Melanocyte of skin (primary cell): ENCODE measurements at places on chromosomes 2 and 18. TPM values are rescaled to one million over a fixed set of nuclear protein-coding genes. Genes with fewer than 3 reads are reported as not detected.

Gene INO80B
- total RNA-seq, result 6.5 and 14.9 TPM in 2 replicates

Gene TP53I3
- total RNA-seq, result 33.6 and 35.3 TPM in 2 replicates

Gene PRADC1
- total RNA-seq, result 15.7 and 23.1 TPM in 2 replicates

Gene RNPEPL1
- total RNA-seq, result 18.9 and 21.4 TPM in 2 replicates

Gene ANAPC1
- 36.1 and 70.5 TPM in 2 replicates for total RNA-seq

Gene UPP2
- total RNA-seq, result not detected in 2 replicates

Gene TMEM169
- 18.6 and 31.0 TPM in 2 replicates for total RNA-seq

Gene LAMA1
- 73.0 and 269 TPM in 2 replicates for total RNA-seq

Gene TM4SF20
- not detected in 2 replicates for total RNA-seq

Gene GPC1
- 20.0 and 32.7 TPM in 2 replicates for total RNA-seq

Gene C2orf42
- 18.0 and 25.3 TPM in 2 replicates for total RNA-seq

Gene TMEM163
- not detected in 2 replicates for total RNA-seq

Gene IL1RL2
- 0.31 and 0.33 TPM in 2 replicates for total RNA-seq

Gene TBC1D8
- 9.3 and 11.1 TPM in 2 replicates for total RNA-seq

Gene METTL21A
- total RNA-seq, result 11.0 and 16.4 TPM in 2 replicates

Gene LOXHD1
- total RNA-seq, result not detected in 2 replicates

Gene MAPRE3
- 3.2 and 4.0 TPM in 2 replicates for total RNA-seq

Gene SPC25
- 4.0 and 6.9 TPM in 2 replicates for total RNA-seq

Gene KIAA2012
- not detected in 2 replicates for total RNA-seq

Gene PIKFYVE
- 52.9 and 58.0 TPM in 2 replicates for total RNA-seq

Gene NOSTRIN
- total RNA-seq, result not detected in 2 replicates

Gene AQP4
- under 0.01 TPM in 1 of 2 replicates, not detected in the other for total RNA-seq

Gene GPBAR1
- under 0.01 TPM in 2 replicates for total RNA-seq

Gene DSG4
- total RNA-seq, result not detected in 2 replicates

Gene AKAIN1
- not detected in 2 replicates for total RNA-seq

Gene SRD5A2
- total RNA-seq, result under 0.01 TPM in 1 of 2 replicates, not detected in the other

Gene FAM237A
- total RNA-seq, result not detected in 2 replicates

Gene SERPINB10
- 1.00 TPM in 1 of 2 replicates, not detected in the other for total RNA-seq

Gene SLC35F6
- total RNA-seq, result 90.9 and 127 TPM in 2 replicates

Gene ANTXR1
- 98.1 and 166 TPM in 2 replicates for total RNA-seq

Gene OTOF
- under 0.01 TPM in 1 of 2 replicates, not detected in the other for total RNA-seq

Gene CDCA7
- 2.4 and 7.3 TPM in 2 replicates for total RNA-seq

Gene EFEMP1
- 13.1 and 19.6 TPM in 2 replicates for total RNA-seq

Gene REV1
- total RNA-seq, result 27.9 and 43.3 TPM in 2 replicates

Gene MXD1
- total RNA-seq, result 4.3 and 4.7 TPM in 2 replicates

Gene TRIM43
- total RNA-seq, result not detected in 2 replicates

Gene CDH2
- total RNA-seq, result 4.5 and 9.5 TPM in 2 replicates

Gene NETO1
- not detected in 2 replicates for total RNA-seq

Gene DGKD
- 12.0 and 13.1 TPM in 2 replicates for total RNA-seq

Gene CYRIA
- total RNA-seq, result under 0.01 and 0.36 TPM in 2 replicates

Gene LRRTM4
- total RNA-seq, result not detected in 2 replicates

Gene ME2
- 80.7 and 82.2 TPM in 2 replicates for total RNA-seq

Gene MATN3
- 1.0 and 1.1 TPM in 2 replicates for total RNA-seq

Gene SH3RF3
- total RNA-seq, result 2.3 TPM in 2 replicates

Gene RND3
- total RNA-seq, result 54.7 and 55.2 TPM in 2 replicates

Gene NEU4
- total RNA-seq, result not detected in 2 replicates

Gene PRSS56
- total RNA-seq, result not detected in 2 replicates

Gene TXNL1
- total RNA-seq, result 40.3 and 61.4 TPM in 2 replicates

Gene FOXD4L1
- total RNA-seq, result 0.15 TPM in 1 of 2 replicates, not detected in the other

Gene REG3A
- total RNA-seq, result not detected in 2 replicates

Gene NLRC4
- total RNA-seq, result not detected in 2 replicates

Gene CAMKMT
- 11.4 and 14.5 TPM in 2 replicates for total RNA-seq

Gene DSG1
- not detected in 2 replicates for total RNA-seq
